T-helper 9 cell (primary cell): ENCODE measurements at places on chromosomes 5 and 9.

DNA sequence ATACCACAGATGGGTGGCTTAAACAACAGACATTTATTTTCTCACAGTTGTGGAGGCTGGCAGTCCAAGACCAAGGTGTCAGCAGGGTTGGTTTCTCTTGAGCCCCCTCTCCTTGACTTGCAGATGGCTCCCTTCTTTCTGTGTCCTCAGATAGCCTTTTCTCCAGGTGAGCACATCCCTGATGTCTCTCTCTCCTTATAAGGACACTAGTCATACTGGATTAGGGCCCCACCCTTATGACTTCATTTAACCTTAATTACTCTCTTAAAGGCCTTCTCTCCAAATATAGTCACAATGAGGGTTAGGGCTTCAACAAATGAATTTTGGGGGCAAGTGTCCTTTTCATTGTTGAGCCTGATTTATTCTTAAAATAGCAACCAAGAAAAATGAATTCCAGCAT lies 14.7 kb downstream of the PTGER4 start:
- DNase-seq, result no peak

DNA sequence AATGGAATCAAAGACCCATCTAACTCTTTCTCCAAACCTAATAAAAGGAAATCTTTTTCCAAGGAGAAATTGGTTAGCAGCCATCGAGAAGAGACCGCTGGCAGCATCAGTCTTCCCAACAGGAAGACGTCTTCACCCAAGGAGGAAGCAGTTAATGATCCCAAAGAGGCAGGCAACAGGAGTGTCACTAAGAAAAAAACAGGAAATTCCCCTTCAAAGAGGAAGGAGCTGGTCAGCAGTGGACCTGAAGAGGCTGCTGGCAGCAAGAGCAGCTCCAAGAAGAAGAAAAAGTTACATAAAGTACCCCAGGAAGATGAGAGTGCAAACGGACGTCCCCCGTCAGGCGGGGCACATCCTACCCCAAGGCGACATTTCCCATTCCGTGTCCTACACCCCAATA lies 143.7 kb downstream of the ELAVL2 start:
- no peak for DNase-seq

DNA sequence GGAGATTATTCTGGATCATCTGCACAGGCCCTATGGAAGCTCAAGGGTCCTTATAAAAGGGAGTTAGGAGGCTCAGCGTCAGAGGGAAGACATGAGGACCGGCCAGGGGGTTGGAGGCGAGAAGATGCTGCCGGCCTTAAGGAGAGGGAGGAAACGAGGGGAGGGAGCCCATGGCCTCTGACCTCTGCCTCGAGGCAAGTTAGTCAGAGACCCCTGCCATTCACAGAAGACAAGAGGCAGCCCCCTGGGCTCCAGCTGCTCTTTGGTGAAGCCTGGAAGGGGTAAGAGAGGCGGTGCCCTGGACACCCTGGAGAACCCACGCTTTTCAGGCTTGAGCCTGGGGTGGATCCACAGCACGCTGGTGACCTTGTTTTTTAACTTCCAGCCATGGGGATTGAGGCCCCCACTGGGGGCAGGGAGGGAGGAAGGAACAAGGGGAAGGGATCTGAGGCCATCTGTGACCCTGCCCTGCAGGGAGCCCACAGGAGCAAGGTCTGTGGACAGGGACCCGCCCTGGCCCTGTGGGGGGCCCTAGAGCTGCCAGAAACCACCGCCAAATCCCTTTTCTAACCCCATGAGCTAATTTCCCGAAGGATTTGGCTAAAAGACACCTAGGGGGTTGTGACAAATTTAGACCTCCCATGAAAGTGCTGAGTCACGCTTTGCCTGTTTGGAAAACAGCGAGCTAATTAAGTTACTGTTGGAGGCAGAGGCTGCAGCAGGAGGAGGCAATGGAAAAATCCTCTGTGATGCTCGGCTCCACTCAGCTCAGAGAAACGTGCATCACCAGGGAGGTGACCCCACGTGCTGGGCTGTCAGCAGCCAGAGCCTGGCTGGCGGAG lies 49.7 kb downstream of the OLFM1 start:
- DNase-seq, result no peak

GRCh38 chr5:74865804-74866595 lies at the start of gene FAM169A:
FAM169A (minus strand) TSS chr5:74866387; CDS start chr5:74841676, 24,711 bp downstream.
- DNase-seq, result peak; percentile 31
